ENCODE measurements at places on chromosomes 3 and 15. TPM values are rescaled to one million over a fixed set of nuclear protein-coding genes. Genes with fewer than 3 reads are reported as not detected.
A peak's percentile ranks its signal among the peaks of the same experiment; 100 is the strongest.

The GRK7 gene
- 0.27 TPM for total RNA-seq

The SNTN gene
- total RNA-seq: not detected

The CPB1 gene
- total RNA-seq: not detected

The ATP8B4 gene
- total RNA-seq: 3.0 TPM

The AADAC gene
- not detected for total RNA-seq

The SPINT1 gene
- 5.0 TPM for total RNA-seq

The FSIP1 gene
- 1.0 TPM for total RNA-seq

The RTP3 gene
- total RNA-seq: not detected

- DNase-seq: no peak
- no peak overlapping the region for H3K4me3 ChIP-seq
- H3K4me1 ChIP-seq: no peaks in the 10 kb centered on the region
Observed at GRCh38 chr3:167653155-167653554, 587 bp downstream of the WDR49 start.

GRCh38 chr3:183153210-183153950, 9.2 kb downstream of the LAMP3 start:
- no peaks in the 10 kb centered on the region for H3K4me1 ChIP-seq
- H3K27me3 ChIP-seq: no peaks in the 10 kb centered on the region
- H3K27ac ChIP-seq: no peak overlapping the region
- no peak overlapping the region for H3K4me3 ChIP-seq
- DNase-seq: no peak

DNA sequence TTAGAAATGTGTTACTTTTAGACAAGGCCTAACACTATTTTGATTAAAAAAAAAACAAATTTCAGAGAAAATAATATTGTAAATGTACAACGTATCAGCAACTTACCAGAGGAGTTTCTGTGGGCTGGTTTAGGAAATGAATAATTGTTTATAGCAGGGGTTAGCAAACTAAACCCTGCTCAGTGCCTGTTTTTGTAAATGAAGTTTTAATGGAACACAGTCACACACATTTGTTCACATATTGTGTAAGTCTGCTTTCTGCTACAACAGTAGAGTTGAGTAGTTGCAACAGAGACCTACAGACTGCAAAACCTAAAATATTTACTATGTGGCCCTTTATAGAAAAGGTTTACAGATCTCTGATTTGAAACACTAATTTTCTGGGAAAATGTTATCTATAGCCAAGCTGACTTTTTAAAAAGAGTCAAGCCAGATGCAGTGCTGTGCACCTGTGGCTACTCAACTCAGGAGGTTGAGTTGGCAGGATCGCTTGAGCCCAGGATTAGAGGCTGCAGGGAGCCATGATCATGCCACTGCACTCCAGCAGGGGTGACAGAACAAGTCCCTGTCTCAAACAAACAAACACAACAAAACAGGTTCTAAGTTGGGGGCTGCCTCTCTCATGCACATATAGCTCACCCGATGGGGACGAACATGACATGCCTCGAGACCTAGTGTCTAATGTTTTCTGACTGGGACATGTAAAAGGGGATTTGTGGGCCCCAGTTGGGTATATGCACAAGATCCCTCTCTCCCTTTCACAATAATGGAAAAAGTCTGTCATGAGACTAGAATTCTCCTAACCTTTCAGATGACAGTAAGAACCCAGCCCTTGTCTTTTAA, 182.5 kb downstream of the TNIK start:
- no peak overlapping the region for H3K4me3 ChIP-seq
- H3K4me1 ChIP-seq: peaks cover 20% of the 10 kb centered on the region
- no peak overlapping the region for H3K27ac ChIP-seq
- no peaks in the 10 kb centered on the region for H3K36me3 ChIP-seq
- no peak for DNase-seq

DNA sequence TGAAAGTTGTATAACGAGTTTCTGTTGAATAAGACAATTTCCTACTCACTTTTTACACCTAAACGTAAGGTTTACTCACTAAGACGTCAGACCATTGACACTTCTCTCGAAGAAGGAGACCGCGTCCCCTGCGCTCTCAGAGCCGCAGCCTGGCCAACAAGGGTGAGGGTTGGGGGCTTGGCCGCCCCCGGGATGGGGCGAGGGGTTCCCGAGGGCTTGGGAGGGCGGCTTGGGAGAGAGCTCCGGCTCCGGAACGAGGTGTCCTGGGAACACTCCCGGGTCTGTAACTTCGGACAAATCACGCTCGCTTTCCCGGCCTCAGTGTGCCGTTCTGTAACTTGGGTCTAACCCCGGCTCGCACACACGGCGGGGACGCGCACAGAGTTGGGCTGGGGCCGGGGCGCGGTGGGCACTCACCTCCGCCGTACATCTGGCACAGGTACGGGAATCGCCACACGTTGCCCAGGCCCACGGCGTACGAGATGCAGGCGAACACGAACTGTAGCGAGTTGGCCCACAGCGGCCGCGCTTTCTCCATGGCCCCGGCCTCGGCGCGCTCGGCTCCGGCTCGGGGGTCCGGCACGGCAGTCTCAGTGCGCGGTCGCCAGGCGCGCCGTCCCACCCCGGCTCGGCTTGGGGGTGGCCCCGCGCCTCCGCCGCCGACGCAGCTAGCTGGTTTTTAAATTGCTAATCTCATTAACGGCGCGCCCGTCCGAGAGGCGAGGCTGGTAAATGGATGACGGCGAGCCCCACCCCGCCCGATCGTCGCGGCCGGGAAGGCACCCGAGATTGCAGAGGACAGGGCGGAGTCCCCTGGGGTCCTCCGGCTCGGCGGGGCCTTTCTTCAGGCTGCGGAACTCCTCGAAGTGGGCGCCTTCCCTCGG, at the start of gene SLC6A20:
Gene SLC6A20 (minus strand): TSS at position 655 of the 884 bp plus-strand sequence. CDS start 117 bp downstream, at position 538.
- no peaks in the 10 kb centered on the region for H3K36me3 ChIP-seq
- no peak for DNase-seq
- H3K27me3 ChIP-seq: peaks cover 25% of the 10 kb centered on the region
- peak within 1 kb of the TSS; percentile 70 for H3K4me3 ChIP-seq

DNA sequence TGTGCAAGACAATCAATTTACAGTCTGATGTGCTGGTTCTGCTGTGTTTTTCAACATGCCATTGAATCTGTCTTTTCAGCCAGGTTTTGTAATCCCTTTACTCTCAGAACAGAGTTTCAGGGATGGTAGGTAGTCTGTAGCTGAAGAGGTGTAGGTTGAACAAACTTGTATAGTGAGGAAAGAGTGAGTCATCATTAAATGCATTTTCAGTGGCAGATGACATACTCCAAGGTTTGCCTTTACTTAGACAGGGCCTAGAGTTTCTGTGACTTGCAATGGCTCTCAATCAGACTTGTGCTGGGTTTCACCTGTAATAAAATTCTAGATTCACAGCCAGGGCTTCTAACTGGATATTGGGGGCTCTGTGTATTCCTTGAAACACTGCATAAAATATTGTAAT, 94.6 kb downstream of the CYP19A1 start:
- no peaks in the 10 kb centered on the region for H3K4me1 ChIP-seq
- no peaks in the 10 kb centered on the region for H3K27me3 ChIP-seq
- no peak overlapping the region for H3K27ac ChIP-seq
- no peaks in the 10 kb centered on the region for H3K36me3 ChIP-seq
- H3K4me3 ChIP-seq: no peak overlapping the region

DNA sequence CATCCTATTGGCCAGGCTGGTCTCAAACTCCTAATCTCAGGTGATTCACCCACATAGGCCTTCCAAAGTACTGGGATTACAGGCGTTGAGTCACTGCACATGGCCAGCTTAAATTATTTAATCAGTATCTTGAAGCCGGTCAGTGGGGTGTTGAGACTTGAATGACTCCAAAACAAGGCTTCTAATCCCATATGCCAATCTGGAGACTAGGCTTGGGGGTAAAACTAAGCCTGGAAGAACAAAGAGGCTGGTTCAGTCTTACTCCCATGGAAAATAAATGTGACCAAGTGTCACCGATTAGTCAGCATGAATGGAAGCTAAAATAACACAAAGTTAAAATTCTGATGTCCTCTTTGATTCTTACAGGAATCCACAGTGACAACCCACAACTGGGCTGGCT, 509.1 kb downstream of the FOXP1 start:
- H3K36me3 ChIP-seq: no peaks in the 10 kb centered on the region
- no peak overlapping the region for H3K4me3 ChIP-seq
- no peak overlapping the region for H3K27ac ChIP-seq
- H3K27me3 ChIP-seq: no peaks in the 10 kb centered on the region
- H3K4me1 ChIP-seq: peaks cover 4% of the 10 kb centered on the region
- no peak for DNase-seq

- DNase-seq: no peak
- H3K4me3 ChIP-seq: no peak overlapping the region
- H3K27ac ChIP-seq: no peak overlapping the region
- peaks cover 19% of the 10 kb centered on the region for H3K4me1 ChIP-seq
Observed at GRCh38 chr3:16794257-16794656, 90.5 kb upstream of the PLCL2 start.

DNA sequence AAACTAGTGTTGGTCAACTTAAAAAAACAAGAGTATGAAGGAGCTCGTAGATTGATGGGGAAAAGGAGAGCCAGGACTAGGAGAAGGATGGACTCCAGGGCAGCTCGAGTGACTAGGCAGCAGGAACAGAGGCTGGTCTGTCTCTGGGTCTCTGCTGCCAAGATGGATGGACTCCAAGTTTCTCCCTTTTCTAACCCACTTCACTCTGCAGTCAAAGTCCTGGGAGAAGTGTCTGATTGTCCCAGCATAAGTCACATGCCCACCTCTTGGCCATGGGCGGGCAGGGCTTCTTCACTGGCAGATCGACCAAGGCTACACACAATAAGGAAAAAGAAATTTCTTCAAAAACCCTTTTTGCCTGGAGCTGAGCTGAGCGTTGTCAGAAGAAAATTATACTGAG, 9.2 kb upstream of the EPB42 start:
- no peak overlapping the region for H3K4me3 ChIP-seq
- peaks cover 19% of the 10 kb centered on the region for H3K4me1 ChIP-seq
- H3K36me3 ChIP-seq: no peaks in the 10 kb centered on the region
- H3K27ac ChIP-seq: no peak overlapping the region
- no peak for DNase-seq

DNA sequence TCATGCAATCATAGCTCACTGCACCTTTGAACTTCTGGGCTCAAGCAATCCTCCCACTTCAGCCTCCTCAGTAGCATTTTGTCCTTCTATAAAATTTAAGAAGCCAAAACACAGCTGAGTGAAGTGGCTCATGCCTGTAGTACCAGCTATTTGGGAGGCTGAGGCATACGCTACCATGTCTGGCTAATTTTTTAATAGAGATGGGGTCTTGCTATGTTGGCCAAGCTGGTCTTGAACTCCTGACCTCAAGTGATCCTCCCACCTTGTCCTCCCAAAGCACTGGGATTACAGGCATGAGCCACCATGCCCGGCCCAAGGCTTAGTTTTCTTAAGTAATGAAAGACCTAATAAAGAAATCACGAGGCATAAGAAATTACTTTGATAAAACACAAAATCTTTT, 14.7 kb upstream of the FNDC3B start:
- no peaks in the 10 kb centered on the region for H3K27me3 ChIP-seq
- H3K36me3 ChIP-seq: no peaks in the 10 kb centered on the region
- DNase-seq: no peak
- H3K27ac ChIP-seq: no peak overlapping the region
- no peak overlapping the region for H3K4me3 ChIP-seq

GRCh38 chr3:8317661-8318649, 183.7 kb upstream of the LMCD1 start:
- H3K4me1 ChIP-seq: no peaks in the 10 kb centered on the region
- no peak overlapping the region for H3K27ac ChIP-seq
- DNase-seq: no peak
- no peaks in the 10 kb centered on the region for H3K27me3 ChIP-seq
- no peak overlapping the region for H3K4me3 ChIP-seq

GRCh38 chr3:40930131-40930538, 269.2 kb upstream of the CTNNB1 start:
- H3K4me3 ChIP-seq: no peak overlapping the region
- H3K27ac ChIP-seq: no peak overlapping the region
- DNase-seq: no peak
- no peaks in the 10 kb centered on the region for H3K36me3 ChIP-seq

- H3K4me3 ChIP-seq: no peak overlapping the region
- no peak overlapping the region for H3K27ac ChIP-seq
- no peaks in the 10 kb centered on the region for H3K4me1 ChIP-seq
- DNase-seq: no peak
Observed at GRCh38 chr3:145170121-145170520, 990.9 kb downstream of the PLOD2 start.

DNA sequence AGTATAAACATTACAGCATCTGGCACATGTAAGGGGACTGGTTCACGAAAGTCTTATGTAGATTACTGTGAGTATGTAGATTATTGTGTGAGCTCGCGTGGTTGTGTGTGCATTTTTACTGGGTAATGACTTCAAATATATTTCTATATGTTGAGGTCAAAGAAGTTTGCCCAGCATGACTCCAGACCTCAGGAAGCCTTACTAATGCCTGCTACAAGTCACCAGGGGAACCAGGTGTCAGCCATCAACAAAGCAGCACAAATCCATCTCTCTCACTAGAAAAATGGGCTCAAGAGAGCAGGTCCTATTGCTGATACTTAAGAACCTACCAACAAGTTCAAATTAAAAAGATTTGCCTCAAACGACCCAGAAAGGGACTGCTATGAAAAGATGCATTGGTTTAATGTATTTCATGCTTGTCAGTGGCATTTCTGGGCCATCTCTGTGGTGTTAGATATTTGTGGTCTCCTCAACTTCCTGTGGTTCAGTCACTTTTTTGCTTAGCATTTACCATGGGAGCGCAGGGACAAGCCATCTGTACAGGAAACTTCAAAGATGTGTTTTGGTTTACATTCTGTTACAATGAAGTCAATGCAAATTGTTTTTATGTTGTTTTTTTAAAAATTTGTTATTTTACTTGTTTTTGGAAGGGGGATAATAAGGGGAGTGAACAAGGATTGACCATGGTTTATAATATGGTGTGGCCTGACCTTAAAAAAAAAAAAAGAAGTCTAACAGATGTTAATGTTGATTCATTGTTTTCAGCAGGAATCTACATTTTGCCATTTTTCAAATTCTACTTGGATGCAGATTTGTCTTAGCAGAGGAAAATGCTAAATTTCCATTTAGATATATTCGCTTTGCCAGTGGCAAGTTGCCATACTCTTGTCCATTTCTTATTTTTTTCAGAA, 172.1 kb upstream of the ADAMTS9 start:
- no peaks in the 10 kb centered on the region for H3K36me3 ChIP-seq
- no peak for DNase-seq
- H3K4me1 ChIP-seq: no peaks in the 10 kb centered on the region

- peaks cover 6% of the 10 kb centered on the region for H3K4me1 ChIP-seq
- DNase-seq: no peak
- no peak overlapping the region for H3K27ac ChIP-seq
Observed at GRCh38 chr3:9503283-9503682, 50.3 kb downstream of the LHFPL4 start.

- no peak overlapping the region for H3K4me3 ChIP-seq
- H3K4me1 ChIP-seq: no peaks in the 10 kb centered on the region
- DNase-seq: no peak
- no peaks in the 10 kb centered on the region for H3K36me3 ChIP-seq
Observed at GRCh38 chr15:94379986-94380385, 148.6 kb downstream of the MCTP2 start.

DNA sequence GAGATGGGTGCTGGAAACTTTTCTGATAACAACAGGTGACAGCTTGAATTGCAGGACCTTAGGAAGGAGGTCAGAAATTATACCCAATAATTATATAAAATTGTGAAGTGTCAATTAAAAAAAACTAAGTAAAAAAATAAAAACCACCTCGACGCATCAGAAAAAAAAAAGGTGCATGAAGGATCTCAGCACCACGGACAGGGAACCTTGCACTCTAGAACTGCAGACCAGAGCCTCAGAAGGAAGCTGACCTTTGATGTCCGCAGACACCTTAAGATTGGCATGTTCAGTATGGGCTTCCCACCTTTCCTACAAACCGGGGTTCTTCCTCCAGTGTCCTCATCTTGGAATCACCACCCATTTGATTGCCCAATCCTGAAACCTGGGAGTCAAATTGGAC, 60.9 kb downstream of the SCN10A start:
- H3K27ac ChIP-seq: no peak overlapping the region
- H3K4me1 ChIP-seq: no peaks in the 10 kb centered on the region
- DNase-seq: no peak
- no peaks in the 10 kb centered on the region for H3K27me3 ChIP-seq
